ENCODE measurements at places on chromosomes 16 and 17.
A peak's percentile ranks its signal among the peaks of the same experiment; 100 is the strongest.

GRCh38 chr16:51615141-51615540 lies 464.1 kb upstream of the SALL1 start:
- DNase-seq = no peak

DNA sequence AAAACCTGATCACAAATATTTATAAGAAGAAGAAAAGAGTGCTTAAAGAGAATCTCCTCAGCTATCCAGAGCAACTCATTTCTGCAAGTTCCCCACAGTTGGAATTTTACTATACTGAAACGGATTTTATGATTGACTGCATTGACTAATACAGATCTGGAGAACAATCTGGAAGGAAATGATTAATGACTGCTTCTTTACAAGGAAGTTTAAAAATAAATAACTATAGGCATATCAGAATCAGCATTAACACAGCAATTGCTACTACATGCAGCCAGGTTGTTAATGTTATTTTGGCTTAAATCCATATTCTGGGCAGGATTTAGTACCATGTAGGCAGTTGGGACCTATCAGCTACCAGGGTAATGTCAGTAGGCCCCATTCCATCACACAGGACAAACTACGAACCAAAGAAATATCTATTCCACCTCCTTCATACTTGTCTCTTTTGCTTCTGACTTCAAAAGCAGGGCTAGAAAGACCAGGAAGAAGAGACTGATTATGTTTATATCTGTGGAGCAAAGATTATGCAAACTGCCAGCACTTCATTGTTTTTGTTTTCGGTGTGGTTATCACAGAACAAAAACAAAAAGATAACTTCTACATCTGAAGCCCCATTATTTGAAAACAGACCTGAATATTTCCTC lies 3.9 kb downstream of the SKAP1 start:
- no peak for DNase-seq

DNA sequence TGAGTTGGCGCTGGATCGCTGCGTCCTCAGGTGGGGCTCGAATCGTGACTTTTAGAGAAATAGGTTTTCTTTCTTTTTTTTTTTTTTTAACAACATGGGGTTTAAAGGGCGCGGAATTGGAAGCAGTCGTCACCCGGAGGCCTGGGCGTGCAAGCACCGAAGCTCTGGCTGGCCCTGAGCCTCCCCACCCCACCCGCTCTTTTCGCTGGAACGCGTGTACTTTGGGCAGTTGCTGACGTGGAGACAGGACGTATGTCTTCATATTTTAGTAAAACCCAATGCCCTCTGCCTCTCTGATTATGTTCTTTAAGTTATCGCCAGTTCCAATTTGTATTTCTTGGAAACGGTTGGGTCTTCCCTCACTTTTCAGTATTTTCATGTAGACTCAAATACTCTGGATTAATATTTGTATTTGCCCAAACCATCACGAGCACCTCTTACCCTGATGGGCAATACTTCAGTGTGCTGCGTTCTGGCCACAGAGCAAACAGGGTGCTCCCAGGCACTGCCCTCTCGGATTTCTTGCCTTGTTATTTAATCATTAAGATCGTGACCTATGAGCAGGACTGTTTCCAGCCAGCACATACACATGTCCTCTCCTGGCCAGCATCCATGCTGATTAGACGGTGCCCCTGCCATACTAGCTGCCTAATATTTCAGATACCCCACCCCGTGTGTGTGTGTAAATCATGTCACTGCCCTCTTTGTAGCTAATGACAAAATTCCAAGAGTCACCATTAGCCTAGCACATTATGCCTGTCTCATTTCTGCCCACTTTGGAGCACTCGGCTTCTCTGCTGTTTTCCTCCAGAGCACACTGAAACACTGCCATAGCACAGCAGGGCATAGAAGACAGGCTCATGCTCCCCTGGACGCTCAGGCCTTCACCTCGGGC lies 805 bp upstream of the C16orf95 start:
- no peak for DNase-seq

DNA sequence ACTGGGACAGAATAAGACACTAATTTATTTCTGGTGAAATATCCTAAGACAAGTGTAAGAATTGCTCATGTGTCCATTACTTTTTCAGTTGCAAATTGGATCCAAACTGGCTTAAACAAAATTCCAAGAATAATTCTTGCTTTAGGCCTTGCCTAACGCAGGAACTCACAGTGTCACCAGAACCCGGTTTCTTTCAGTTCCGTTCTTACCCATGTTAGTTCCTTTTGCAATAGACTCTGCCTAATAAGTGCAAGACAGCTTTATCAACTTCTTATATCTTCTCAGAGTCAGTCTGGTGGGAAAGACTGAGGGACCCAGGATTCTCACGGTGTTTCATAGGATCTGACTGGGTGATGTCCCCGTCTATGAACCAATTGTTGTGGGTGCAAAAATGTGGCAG lies 24.7 kb downstream of the GDE1 start:
- no peak for DNase-seq

- no peak for DNase-seq
These were observed 5.5 kb downstream of the MAP2K3 start for GRCh38 chr17:21289902-21290571.

- DNase-seq = no peak
These were observed 272.4 kb downstream of the C16orf95 start for GRCh38 chr16:87044829-87045228.

GRCh38 chr17:61097781-61098180 lies 301.9 kb upstream of the TBX2 start:
- DNase-seq = no peak

- DNase-seq = no peak
These were observed 58.4 kb upstream of the MARCHF10 start for GRCh38 chr17:62866471-62866870.

DNA sequence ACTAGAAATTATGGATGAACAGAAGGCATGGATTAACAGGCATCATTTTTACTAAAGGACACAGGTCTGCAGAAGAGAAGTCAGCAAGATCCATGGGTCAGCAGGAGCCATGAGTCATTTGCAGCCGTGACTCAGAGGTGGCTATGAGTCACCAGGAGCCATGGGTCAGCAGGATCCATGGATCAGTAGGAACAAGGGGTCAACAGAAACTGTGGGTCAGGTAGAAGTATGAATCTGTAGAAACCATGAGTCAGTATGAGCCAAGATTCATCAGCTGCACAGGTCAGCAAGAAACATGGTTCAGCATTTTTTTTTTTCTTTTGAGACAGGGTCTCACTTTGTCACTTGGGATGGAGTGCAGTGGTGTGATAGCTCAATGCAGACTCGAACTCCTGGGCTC lies 58.2 kb upstream of the HS3ST4 start:
- no peak for DNase-seq

DNA sequence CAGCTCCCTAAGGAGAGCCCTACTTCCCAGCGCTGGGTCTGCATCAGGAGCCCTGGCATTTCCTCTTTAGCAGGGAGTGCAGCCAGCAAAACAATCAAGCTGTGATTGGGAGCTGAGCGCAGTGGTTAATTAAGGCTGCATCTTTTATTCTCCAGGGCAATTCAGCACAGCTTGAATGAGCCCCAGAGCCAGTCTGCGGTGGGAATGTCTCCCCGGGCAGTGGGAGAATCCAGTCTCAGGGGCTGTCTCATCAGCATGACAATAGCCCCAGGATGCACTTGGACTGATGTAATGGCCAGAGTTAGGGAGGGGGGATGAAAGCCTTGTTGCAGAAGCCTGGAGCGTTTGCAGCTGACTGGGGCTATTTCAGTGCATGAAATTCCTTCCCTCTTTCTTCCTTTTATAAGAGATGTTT lies 292.6 kb upstream of the SOX9 start:
- peak; percentile 93 for DNase-seq

DNA sequence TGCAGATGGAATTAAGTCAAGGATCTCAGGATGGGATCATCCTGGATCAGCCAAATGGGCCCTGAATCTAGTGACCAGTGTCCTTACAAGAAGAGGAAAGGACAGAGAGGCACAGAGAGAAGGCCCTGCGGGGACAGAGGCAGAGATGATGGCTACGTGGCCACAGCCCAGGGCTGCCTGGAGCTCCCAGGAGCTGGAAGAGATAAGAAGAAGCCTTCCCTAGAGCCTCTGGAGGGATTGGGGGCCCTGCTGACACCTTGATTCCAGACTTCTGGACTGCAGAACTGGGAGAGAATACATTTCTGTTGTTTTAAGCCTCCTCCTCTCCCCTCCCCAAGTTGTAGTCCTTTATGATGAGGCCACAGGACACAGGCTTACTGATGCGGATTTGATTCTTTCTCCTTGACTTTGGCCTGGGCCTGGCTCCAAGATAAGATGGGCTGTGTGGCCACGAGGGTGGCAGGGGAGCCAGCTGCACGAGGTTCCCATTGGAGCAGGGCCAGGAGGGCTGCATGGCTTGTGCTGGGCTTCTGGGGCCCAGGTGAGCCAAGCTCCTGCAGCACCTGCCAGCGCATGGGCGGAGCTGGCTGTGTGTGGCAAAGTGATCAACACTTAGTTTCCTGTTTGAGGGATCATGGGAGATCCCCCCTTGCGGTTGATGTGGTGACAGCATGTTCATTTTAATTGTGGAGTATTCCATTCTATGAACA lies 146.1 kb downstream of the IRF8 start:
- DNase-seq = no peak

DNA sequence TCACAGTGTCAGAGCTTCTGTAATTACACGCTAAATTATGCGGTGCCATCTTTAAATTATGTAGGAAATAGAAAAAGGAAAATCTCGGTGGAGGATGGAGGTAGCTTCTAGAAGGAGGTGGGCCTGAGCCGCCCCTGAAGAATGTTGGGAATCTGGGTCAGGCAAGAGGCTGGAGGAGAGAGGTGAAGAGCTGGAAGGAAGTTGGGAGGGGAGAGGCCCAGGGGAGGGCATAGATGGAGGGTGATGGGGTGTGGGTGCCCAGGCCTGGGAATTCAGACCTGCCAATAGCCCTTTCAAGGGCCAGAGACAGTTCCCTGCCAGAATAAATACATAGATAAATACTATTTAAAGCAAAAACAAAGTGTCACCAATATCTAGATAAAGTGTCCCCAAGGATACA lies 415.0 kb upstream of the HSBP1 start:
- no peak for DNase-seq

- no peak for DNase-seq
These were observed 38.3 kb upstream of the HSBP1 start for GRCh38 chr16:83769397-83770008.

GRCh38 chr16:59326955-59327354 lies 592.8 kb upstream of the GOT2 start:
- DNase-seq = no peak

- DNase-seq = no peak
These were observed 78.1 kb upstream of the DHX40 start for GRCh38 chr17:59487161-59487873.

DNA sequence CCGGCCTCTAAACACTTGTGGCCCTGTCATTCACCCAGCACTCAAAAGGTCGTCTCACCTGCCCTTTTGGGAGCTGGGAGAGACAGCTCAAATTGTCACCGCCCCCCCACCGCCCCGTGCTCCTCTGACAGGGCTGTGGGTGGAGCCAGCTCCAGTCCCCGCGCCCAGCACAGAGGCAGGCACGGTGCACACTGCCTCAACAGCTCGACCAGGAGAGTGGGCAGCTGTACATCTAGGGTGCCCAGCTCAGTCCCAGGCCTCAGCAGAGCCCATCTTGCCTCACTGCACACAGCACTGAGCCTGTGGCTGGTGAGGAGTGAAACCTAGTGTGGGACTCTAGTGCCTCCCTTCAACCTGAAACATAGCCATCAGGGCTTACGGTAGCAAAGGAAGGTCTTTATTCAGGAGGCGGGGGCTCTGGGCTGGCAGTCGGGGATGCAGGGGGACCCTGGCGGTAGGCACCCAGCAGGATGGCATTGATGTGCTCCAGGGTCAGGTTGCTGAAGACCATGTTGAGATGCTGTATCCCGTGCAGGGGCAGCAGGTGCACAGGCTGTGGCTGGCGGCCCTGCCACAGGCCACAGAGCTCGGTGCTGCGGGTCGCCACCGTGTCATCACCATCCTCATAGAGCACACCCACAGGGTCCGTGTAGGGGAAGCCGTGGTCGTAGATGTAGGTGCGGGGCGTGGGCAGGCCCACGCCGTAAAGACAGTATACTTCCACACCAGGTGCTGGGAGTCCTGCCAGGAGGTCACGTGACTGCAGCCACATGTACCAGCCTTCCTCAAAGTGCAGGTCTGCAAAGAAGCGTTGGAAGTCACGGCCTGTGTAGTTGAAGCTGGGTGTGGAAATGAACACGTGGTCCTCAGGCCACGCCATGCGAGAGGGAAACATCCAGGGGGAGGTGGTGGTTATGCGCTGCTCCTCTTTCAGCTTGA lies 3.1 kb upstream of the PSMB10 start:
- DNase-seq = no peak

GRCh38 chr16:10868596-10869469 lies 8.2 kb upstream of the CIITA start:
- DNase-seq = no peak

DNA sequence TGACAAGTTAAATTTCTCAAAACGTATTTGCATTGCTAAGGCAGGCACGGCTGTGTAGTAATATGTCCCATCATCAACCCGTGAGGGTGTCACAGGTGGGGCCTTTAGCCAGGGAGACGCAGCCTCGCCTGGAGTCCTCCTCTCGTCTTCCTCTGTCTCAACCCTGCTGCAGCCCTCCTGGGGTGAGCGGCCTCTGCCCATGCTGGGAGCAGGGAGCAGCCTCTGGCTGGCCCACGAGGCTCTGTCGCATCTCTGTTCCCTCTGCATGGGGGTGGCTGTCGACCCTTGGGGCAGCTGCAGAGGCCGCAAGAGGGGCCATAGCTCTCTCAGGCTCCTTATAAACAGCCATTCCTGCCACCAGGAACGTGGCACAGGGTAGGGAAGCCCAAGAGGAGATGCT lies 806 bp upstream of the SMIM5 start:
- DNase-seq = no peak

- DNase-seq = no peak
These were observed 22.9 kb downstream of the NUP88 start for GRCh38 chr17:5396612-5397011.

DNA sequence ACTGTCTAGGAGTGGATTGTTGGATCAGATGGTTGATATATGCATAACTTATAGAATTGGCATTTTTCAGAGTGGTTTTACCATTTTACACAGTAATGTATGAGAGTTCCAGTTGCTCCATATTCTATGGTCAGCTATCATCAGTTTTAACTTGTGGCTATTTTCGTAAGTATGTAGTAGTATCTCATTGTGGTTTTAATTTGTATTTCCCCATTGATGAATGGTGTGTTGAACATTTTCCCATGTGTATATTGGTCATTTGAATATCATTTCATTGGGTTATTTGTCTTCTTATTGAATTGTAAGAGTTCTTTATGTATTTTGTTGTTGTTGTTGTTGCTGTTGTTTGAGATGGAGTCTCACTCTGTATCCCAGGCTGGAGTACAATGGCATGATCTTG lies 6.2 kb downstream of the WNT9B start:
- DNase-seq = no peak

- DNase-seq = no peak
These were observed 116.5 kb downstream of the CMIP start for GRCh38 chr16:81560979-81561657.

Measured in NCI-H2081 treated with DMSO at 0.1 percent for 48 hours (cell line).